Smooth muscle cell of trachea (primary cell): ENCODE measurements at places on chromosomes 3 and 15. TPM values are rescaled to one million over a fixed set of nuclear protein-coding genes. Genes with fewer than 3 reads are reported as not detected.

CCDC54 gene
- total RNA-seq = not detected in 2 replicates

ZNF639 gene
- 36.4 and 48.6 TPM in 2 replicates for total RNA-seq

ACTRT3 gene
- total RNA-seq = 4.8 and 5.4 TPM in 2 replicates

CP gene
- total RNA-seq = 0.33 TPM in 1 of 2 replicates, not detected in the other

ARID3B gene
- total RNA-seq = 1.0 and 1.5 TPM in 2 replicates

GOLGA6C gene
- total RNA-seq = 0.15 TPM in 1 of 2 replicates, not detected in the other

HHATL gene
- not detected in 2 replicates for total RNA-seq
